ENCODE measurements at places on chromosomes 4 and X.

- no peak for DNase-seq
Measured at GRCh38 chr4:159649237-159649636, 546.4 kb downstream of the RAPGEF2 start.

GRCh38 chr4:101008503-101008902 lies 338.8 kb downstream of the PPP3CA start:
- no peak for DNase-seq

DNA sequence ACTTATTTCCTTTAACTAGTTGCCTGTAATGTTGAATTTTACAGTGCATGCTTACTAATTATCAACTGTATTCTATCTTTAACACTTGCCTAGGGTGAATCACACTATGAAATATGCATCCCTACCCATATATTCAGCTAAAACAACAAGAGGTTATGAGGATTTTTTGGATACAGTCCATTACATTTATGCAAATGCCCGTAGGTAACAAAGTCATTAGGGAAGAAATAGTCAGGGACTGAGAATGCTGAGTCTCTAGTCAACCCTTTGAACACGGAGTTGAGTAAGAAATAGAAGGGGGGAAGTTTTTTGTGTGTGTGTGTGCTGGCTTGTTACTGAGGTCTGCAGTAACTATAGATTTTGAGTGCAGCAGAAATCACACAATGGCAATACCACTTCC lies 26.1 kb upstream of the CBLL2 start:
- DNase-seq, result no peak

DNA sequence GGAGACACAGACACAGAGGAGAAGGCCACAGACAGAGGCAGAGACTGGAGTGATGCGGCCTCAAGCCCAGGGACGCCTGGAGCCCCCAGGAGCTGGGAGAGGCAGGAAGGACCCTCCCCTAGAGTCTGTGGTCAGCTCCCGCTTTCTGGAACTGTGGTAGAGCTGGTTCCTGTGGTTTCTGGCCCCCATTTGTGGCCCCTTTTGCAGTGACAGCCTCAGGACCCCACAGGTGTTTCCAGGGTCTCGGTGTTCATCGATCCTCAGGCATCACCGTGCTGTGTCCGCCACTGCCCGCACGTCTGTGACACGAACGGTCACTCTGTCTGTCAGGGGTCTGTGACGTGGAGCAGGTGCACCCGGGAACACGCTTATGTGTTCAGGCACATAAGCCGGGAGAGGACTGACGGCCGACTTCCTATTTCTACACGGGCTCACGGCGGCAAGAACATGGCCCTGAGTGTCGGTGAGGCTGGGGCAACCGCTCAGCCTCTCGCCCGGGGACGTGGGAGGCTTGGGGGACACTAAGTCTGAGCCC lies 7.9 kb downstream of the GTPBP6 start:
- no peak for DNase-seq

GRCh38 chr4:81919810-81920209 lies 448.1 kb upstream of the RASGEF1B start:
- no peak for DNase-seq

- DNase-seq, result no peak
Measured at GRCh38 chr4:43776371-43776770, 672.2 kb downstream of the KCTD8 start.

GRCh38 chr4:6010789-6011188 lies 7.4 kb downstream of the C4orf50 start:
- DNase-seq, result no peak

DNA sequence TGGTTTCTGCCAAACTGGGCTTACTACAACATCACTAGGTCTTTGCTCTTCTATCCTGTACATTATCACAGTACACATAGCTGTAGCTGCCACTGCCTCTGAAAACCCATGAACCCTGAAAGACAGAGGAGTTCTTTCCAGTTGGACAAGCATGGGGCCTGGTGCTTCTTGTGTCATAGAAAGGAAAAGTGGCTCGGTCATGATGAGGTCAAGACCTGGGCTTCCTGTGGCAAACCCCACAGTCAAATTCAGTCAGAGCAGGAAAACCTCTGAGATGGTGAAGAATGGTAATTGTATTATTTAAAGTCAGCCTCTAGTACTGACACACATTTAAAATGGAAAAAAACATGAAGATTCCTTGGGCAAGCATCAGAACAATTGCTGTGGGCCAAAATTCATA lies 133.3 kb upstream of the PRPS2 start:
- DNase-seq, result no peak

DNA sequence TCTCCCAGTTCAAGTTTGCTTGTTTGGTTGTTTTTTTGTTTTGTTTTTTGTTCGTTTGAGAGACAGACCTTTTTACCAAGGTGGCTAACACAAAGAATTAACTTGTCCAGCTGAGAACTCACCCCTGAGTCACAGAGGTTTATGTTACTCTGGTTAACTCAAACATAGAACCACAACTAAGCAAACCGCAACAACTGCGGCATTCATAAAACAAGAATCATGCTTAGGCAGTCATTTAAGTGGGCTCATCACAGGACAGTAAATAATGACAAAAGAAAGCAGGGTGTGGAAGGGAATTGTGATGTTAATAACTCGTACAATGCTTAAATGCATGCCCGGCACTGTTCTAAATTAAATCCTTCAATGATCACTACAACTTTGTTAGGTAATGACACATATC lies 24.7 kb upstream of the IL13RA1 start:
- DNase-seq, result no peak

DNA sequence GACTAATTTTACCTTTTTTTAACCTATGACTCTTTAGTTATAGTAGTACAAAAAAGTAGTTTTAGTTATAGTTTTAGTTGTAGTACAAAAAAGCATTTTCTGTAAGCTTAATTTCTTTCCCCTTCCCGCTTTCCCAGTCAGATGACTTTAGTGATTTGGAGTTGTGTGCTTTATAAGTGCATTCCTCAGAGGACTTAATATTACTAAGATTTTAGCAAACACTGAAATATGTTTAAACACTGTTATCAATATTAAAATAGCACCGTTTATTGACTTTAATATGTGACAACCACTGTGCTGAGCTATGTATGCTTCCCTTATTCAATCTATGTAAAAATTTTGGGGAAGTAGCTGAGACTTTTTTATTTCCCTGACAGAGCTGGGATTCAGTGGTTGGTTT lies 22.8 kb downstream of the GUF1 start:
- no peak for DNase-seq

DNA sequence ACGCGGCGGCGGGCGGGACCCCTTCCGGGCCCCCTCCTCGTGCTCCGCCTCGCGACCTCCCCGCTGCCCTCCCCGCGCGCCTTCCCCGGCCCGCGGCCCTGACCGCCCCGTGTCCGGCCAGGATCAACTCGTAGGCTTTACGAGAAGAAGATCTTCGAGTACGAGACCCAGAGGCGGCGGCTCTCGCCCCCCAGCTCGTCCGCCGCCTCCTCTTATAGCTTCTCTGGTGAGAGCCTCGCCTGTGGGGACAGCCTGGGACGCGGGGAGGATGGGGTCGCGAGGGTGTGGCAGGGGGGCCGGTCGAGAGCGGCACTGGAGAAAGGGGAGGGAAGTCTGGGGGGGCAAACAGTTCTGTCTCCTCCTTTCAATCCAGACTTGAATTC lies 465 bp downstream of the EMD start:
- DNase-seq, result no peak

DNA sequence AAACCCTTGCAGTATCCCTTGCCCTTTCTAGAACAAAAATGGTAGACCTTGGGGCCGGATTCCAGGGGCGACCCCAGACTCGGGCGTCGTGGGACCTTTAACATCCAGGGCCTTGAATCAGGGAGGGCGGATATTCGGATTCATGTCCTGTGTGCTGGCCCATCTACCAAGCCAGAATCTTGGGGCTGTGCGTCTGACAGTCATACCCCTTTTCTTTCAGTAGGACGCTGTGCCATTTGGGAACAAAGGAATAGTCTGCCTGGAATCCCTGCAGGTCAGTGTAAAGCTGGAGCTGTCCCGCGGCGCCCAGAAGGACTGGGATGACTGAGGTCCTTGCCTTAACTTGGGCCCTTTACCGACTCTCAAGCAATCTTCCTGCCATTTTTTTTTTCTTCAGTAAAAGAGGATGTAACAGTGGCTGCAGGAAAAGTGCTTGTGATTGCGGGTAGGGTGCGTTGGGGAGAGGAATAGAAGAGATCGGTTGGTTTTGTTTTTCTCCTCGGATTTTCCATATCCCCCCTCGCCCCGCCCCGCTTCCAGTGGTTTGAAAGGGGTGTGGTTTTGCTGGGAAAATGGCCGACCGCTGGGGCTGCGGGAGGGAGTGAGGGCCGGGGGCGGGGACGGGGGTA lies 518 bp downstream of the ARMCX1 start:
- DNase-seq, result no peak

GRCh38 chrX:148661035-148661434 lies 160.6 kb downstream of the AFF2 start:
- no peak for DNase-seq
